Stimulated activated naive B cell treated with anti-CD40 and anti-IgM and Interleukin-4, amounts not matched to agents 10 μg/mL and 1 μg/mL and 100 μg/mL, for 72 hours (primary cell): ENCODE measurements at places on chromosomes 5 and 9.

GRCh38 chr5:58767104-58767503 lies 184.2 kb downstream of the RAB3C start:
- no peak for DNase-seq

- no peak for DNase-seq
Observed at GRCh38 chr9:79432485-79432884, 139.3 kb upstream of the TLE4 start.

DNA sequence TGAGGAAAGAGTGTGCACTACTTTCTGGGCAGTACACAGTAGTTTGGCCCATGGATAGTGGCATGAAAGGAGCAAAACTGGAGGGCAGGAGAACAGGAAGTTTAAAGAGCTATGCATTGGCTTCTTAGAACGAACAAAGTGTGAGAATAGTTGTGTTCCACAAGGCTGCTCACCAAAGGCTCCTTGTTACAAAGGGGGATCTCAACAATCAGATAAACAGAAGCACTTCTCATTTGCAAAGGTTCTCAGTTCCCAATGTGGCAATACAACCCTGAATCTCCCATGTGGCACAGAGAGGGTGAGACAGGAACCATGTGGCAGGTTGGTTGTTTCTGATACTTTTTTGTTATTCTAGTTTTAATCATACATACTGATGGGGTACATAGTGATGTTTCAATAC lies 158.4 kb downstream of the CARTPT start:
- DNase-seq, result no peak

- no peak for DNase-seq
Observed at GRCh38 chr9:29475471-29475870, 1902.2 kb upstream of the C9orf72 start.

DNA sequence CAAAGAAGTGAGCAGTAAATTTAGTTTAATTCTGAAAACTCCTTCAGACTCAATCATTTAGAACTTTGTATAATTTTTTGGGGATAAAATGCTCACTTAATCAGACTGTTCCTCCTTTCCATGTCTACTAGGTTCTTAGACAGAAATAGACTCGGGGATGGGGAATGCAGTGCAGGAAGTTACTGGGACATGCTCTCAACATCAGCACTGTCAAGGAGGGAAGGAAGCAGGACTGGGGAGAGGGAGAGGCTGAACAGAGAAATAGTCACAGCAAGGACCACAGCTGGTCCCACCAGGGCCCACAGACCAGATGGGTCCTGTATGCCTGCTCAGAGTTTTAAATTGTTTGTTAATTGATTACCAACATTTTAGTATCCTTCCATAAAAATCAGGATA lies 310.1 kb upstream of the MSX2 start:
- no peak for DNase-seq

- DNase-seq, result no peak
Observed at GRCh38 chr5:140010798-140011197, 32.3 kb downstream of the NRG2 start.

GRCh38 chr5:121962347-121962670 lies 534 bp downstream of the SRFBP1 start:
- no peak for DNase-seq

GRCh38 chr9:136742591-136743391 lies at the start of gene LCN10:
LCN10 (minus strand) TSS chr9:136742940; CDS start chr9:136742903, 37 bp downstream.
- no peak for DNase-seq
